Mammary epithelial cell (primary cell): ENCODE measurements at places on chromosomes 3 and 15. TPM values are rescaled to one million over a fixed set of nuclear protein-coding genes. Genes with fewer than 3 reads are reported as not detected.
A peak's percentile ranks its signal among the peaks of the same experiment; 100 is the strongest.

DNA sequence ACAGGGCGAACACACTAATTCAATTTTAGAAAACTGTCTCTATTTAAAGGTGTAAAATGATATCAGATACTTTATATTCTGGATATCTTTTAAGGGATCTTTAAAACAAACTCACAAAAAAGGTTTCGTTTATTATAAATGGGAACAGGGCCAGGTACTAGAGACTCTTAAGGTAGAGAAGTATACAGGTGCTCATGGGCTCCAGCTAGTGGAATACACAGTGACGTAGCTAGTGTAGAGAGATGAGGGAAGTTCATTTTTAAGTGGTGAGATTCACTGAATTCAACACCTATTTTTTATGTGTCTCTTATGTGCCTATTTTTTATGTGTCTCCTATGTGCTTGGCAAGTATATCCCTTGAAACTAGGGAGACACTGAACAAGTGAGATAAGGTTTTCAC is 132.7 kb upstream of the FAM3D start:
- DNase-seq, result no peak

DNA sequence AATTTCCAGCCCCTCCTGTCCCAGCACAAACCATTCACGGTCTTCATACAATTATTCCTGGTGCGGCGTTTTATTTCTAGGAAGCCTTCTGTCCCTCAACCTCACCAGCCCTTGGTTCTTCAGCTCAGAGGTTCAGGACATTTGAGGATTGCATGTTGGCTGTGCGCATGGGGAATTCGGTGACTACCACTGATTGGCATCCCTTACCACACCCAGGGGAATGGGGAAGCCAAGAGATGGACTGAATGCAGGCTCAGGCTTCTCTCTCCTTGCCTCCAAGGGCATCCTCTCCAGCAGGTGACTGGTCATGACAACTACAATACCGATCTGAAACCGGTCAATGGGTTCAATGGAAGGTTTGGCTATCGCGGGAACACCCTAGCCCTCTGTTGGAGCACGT is 153.8 kb downstream of the MTHFS start:
- peak; percentile 9 for DNase-seq

DNA sequence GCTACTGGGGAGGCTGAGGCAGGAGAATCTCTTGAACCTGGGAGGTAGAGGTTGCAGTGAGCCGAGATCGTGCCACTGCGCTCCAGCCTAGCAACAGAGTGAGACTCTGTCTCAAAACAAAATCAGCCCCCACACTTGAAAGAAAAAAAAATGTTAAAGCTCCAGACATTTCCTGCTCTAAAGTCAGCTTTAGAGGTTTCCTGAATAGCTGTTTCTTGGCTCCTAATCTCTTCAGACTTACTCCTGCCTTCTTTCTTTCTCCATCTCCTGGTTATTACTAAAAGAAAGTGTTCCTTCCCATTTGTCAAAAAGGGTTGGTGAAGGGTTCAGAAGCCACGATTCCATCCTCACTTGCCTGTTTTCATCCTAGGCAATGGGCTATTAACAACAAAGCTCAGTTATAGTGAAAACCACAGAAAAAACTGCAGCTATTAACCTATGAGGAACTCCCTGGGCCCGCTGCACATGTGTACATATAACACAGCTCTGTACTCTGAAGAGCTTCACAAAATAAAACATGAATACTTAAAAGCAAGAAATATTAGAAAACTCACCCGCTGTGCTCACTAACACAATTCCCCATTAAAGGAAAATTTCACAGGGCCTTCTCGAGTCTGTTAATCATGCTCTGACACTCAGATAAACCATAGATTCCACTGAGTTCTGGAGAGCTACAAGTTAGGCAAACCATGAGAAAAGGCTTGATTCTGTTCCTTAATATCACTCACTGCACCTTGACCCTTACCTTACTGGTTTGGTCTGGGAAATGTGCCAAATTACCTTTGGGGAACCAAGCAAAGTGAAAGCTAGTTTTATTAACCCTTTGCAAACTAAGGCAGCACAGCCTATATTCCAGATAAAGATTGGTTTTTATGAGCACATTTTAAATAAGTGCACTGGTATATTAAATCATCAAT is 89.9 kb upstream of the TSPAN3 start:
- DNase-seq, result peak; percentile 43

CLDN1 gene
- total RNA-seq, result 78.7 and 99.4 TPM in 2 replicates

POLQ gene
- total RNA-seq, result 1.0 TPM

- DNase-seq, result no peak
Observed at GRCh38 chr3:171330938-171331337, 129.3 kb downstream of the TNIK start.

CBLB gene
- total RNA-seq, result 59.4 and 68.4 TPM in 2 replicates

DNA sequence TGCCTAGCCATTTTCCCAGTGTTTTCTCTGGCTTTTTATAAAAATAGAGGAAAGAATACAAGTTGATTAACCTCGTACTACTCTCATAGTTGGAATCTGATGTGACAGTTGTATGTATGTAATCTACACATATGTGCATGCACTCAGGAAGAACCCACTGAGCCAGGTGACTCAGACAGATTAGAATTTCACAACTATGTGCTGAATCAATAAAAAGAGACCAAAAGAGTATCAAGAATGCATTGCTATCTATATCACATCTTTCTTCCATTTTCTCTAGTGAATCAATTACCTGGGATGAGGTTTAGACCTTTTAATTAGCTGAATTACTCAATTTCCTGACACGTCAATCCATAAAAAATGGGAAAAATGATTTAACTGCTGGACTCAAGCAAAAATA is 319.3 kb upstream of the ATP10A start:
- DNase-seq, result no peak

DNA sequence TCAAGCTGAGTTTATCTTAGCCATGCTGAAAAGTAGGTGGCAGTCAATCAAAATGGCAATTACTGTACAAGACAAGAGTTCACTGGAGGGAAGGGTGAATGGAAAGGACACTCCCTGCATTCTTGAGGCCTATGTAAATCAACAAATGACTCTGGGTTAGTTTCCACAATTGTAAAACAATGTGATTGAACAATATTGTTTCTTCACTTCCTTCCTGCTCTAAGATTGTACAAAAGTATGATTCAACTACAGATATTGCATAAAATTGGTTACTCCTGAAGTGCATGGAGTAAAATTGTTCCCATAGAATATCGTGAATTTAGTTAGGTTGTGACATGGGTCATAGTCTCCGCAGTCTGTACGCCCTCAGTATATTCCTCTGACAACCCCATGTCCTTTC is 277.6 kb downstream of the LPP start:
- DNase-seq, result peak; percentile 87

DNA sequence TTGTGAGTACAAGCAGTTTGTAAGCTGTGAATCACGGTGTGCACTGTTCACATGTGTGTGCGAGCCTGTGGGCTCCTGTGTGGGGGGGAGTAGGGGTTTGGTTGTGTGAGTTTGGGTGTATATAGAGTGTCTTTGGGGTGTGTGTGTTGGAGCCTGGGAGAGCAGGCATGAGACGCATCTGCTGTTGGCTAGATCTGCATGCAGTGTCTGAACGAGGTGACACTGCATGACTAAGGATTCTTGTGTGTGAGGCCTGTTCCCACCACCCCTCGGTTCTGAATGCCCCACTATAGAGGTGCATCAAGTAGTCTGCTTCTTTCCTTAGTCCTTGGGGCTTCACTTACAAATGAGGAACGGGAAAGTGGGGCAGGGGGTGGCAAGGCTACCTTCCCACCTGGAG is 68.4 kb downstream of the MAGEF1 start:
- no peak for DNase-seq

GRCh38 chr15:43913026-43913780 is 86.4 kb downstream of the WDR76 start:
- peak; percentile 93 for DNase-seq

GRCh38 chr15:70799667-70800450 is 36.5 kb upstream of the UACA start:
- DNase-seq, result peak; percentile 83

LAMB2 gene
- 233 and 262 TPM in 2 replicates for total RNA-seq

DNA sequence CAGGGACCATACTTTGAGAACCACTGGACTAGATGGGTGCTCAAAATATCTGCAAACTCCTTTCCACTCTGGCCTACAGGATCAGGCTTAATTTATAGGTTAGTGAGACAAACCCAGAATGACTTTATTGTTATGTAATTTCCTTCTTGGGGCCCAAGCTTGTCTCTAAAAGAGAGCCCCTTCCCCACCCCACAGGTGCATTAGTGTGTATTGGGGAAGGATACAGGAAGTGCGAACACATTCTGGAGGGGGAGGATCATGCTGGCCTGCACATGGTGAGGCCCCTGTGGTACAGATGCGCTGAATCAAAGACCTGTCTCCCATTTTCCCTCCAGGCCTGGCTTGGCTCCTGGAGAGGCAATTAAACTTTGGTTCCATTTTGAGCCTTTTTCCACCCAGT is 273.0 kb upstream of the LRTM1 start:
- DNase-seq, result no peak

GRCh38 chr15:52709187-52709981 is 30.2 kb upstream of the ATOSA start:
- no peak for DNase-seq

IL20RB gene
- total RNA-seq, result 38.3 and 66.9 TPM in 2 replicates

GRCh38 chr15:82647835-82648256 is 683 bp upstream of the CPEB1 start:
- no peak for DNase-seq

AHSG gene
- total RNA-seq, result 0.48 and 0.52 TPM in 2 replicates

- no peak for DNase-seq
Observed at GRCh38 chr3:128881576-128881975, 2.2 kb downstream of the ACAD9 start.

DNA sequence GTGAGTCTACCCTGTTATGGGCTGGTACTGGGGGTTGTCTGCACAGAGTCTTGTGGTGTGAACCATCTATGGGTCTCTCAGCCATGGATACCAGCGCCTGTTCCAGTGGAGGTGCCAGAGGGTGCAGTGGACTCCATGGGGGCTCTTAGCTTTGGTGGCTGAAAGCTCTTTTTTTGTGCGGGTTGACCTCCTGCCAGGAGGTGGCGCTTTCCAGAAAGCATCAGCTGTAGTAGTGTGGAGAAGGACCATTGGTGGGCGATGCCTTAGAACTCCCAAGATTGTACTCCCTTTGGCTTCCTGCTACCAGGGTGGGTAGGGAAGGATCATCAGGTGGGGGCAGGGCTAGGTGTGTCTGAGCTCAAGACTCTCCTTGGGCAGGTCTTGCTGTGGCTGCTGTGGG is 602.6 kb downstream of the RSL24D1 start:
- DNase-seq, result no peak

DNA sequence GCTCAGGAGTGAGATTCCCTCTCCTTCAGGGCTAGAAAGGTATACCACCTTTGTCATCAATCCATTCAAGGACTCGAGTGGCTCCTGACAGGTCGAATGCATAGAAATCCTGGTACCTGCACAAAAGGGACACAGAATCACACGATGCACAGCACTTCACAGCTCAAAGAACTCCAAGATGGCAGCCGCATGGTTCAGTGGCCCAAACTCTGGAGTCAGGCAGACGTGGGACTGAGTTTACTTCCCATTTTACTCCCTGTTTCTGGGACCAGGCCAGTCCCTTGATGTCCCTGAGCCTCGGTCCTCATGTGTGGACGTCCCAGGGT is 536 bp downstream of the WDR73 start:
- DNase-seq, result no peak

- peak; percentile 67 for DNase-seq
Observed at GRCh38 chr3:171195686-171196085, 169.2 kb upstream of the SLC2A2 start.

GRCh38 chr3:193842029-193842798 is 249.2 kb downstream of the OPA1 start:
- no peak for DNase-seq

GOLGA8S gene
- not detected for total RNA-seq

DNA sequence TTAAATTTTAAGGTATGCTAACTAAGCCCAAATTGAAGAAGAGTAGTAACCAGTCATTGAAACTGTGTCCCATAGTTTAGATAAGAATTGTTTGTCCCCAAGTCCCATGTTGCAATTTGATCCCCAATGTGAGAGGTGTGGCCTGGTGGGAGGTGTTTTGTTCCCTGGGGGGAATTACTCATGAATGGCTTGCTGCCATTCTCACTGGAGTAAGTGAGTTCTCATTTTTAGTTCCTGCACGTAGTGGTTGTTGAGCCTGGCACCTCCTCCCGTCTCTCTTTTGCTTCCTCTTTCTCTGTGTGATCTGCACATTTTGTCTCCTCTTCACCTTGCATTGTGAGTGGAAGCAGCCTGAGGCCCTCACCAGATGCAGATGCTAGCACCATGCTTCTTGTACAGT is 1271.0 kb downstream of the NSUN3 start:
- no peak for DNase-seq

UACA gene
- total RNA-seq, result 19.2 TPM

WDR93 gene
- not detected in 2 replicates for total RNA-seq

OSBPL10 gene
- total RNA-seq, result 68.1 and 78.5 TPM in 2 replicates
